ENCODE measurements at places on chromosomes 1 and 21. TPM values are rescaled to one million over a fixed set of nuclear protein-coding genes. Genes with fewer than 3 reads are reported as not detected.
A peak's percentile ranks its signal among the peaks of the same experiment; 100 is the strongest.

- DNase-seq: no peak
These were observed 100.0 kb upstream of the SERTAD4 start for GRCh38 chr1:210132582-210132981.

DNA sequence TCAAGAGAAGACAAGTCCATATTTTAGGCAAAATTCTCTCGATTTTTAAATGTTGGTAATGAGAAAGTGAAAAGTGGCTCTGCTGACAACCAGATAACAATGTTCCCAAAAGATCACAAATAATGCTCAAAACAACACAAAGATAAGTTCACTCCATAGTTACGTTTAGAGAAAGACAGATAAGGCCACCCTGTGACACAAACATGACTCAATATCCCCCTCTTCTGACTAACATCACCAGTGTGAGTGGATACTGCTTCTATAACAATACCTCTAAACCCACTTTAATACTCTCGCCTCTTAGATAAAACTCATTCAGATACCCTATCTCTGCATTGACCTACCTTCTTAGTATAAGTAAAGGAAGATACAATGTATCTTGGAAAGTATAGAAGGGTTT is 51.2 kb upstream of the RGS7 start:
- no peak for DNase-seq

DNA sequence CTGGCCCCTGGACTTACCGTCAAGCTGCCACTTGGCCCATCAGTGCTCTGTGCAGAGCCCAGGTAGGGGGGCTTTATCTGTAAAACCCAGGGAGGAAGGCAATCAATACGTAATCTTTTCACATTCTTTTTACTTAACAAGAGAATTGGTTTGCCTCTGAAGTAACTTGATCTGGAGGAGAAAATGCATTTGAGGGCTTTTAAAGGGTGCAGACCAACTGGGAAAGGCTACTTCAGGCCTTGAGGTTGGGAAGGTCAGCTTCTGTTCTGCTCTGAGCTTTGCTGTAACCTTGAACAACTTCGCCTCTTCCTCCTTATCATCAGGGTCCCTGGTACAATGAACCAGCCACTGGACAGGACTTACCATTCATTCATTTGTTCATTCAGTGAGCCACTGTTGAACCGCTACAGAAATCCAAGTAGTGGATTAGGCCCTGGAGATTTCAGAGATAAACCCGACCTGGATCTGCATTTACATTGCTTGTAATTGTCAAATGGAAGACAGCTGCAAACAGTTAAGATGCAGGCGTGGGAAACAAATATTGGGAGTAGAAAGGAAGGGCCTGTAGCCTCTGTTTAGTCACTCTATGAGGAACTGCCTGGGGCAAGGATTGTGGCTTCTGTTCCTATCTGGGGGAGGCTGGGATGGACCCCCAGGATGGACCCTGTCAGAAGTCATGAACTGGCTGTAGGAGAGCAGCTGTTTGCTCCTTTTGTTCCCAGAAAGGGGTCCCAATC is 90.9 kb downstream of the MAN1C1 start:
- DNase-seq: no peak

DNA sequence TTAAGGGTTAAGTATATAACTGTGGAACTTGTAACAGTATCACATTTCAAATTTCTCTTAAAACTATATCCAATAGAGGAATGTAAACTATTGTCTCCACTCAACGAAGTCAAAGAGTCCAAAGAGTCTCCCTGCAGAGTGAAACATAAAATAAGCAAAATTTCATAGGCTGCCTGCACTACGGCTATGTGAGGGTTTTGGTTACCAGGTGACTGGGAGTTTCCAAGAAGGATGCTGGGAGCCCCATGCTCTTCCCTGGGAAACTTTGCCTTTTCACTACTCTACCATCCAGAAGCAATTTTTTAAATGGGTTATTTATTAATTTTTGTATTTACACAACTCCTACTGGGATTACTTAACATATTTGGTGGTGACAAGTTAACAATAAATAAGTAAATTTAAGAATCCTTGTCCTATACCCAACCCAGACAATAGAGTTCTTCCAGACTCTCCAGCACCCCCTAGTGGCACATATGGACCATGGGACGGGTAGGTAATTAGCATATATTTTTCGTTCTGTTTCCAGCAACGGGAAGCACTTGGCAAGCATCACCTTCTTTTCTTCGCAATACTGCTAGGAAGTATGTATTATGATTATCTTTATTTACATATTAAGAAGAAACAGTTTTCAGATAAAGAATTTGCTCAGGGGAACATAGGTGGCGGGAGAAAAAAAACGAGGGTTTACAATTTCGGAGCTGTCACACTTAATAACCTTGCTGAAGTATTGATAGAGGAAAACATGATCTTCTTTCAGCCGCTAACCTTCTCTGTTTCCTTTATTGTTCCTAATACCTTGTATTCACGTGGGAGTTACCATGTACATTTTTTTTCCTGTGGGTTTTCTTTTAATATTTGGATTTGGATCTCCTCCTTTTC is 3.5 kb downstream of the FMO2 start:
- DNase-seq: peak; percentile 58

DNA sequence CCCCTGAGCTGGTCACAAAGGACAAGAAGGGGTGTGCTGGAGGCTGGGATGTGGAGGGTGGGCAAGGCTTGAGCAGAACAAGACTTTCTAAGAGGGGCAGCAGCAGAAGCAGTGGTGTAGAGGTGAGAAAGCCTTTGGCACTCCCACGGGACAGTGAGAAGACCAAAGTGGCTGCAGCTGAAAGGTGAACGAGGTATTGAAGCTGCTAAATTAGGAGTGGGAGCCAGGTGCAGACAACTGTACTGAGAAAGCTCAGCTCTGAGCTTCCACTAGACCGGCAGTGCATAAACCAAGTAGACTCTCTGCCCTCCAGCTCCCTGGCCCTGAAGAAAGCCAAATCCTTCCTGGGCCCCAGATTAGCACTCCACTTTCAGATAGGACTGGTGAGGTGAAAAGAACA is 93.0 kb downstream of the VWA5B1 start:
- DNase-seq: no peak

DNA sequence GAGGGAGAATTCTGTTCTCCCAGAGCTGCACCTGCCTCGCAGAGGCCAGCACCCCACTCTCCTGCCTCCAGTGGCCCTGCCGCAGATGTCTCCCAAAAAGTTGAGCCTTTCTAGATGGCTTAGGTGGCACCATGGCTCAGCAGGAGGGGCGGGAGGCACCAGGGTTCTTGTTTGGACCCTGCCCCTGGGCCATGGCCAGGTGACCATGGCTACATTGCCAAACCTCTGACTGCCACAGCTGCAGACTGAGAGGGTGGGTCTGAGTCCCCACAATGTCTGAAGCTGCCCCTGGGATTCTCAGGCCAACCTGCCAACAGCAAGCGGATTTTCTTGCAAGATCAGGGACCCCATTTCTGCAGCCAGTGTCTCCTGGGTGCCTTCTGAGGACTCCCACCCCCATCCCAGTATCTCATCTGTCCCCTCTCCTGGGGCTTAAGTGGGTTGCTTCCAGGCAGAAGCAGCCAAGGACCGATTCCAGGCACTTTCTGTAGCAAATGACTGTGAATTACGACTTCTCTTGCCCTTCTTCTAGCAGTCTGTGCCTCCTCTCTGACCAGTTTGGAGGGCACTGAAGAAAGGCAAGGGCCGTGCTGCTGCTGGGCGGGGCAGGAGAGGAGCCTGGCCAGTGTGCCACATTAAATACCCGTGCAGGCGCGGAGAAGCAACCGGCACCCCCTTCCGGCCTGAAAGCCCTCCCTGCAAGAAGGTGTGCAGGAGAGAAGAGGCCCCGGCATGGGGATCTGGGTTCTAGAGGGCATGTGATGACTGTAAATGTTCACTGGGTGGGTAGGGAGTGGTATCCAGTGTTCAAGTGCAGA is 22.5 kb downstream of the SESN2 start:
- no peak for DNase-seq

DNA sequence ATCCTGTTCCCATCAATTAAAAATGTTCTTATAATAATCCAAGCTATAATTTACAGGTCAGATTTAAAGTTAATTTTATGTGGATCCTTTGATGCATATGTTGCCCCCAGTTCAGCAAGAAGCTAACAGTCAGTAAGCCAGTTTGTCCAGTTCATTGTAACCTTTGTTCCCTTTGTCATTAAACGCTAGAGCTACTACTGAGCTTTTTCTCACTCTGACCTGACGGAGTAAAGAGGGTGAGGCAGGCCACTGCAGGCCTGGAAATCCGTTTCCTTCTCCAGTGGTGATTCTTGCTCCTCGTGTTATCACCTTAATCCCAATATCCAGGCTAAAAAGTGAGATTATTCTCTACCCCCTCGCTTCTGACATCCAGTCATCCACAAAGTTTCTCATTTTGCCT is 10.2 kb downstream of the YBX1 start:
- DNase-seq: no peak

DNA sequence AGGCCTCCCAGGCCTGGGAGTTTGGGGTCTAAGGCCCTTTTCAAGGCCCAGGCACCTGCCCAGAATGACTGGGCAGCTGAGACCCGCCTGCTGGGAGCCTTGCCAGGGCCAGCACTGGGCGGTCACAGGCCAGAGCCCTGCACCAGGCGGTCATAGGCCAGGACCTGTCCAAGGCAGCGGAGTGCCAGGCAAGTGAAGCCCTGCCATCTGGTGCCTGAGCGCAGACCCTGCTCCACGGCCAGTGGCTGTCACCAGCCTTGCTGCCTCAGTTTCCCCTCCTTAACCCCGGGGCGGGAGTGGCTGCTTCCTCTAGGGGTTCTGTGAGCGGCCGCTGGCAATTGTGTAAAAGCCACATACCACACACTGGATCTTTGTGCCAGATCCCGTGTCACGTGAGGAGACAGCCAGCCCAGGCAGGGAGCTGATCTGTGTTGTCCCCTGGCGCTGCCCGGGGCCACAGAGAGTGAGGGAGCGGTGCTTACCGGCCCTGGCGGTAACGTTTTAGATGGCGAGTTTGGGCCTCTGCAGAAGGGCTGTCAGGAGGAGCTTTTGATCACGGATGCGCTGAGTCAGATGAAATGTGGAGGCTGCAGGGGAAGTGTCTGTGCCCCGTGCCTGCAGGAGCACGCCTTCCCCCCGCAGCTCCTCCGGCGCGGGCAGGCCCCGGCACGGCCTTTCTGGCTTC is 4.6 kb downstream of the COL18A1 start:
- DNase-seq: no peak

DNA sequence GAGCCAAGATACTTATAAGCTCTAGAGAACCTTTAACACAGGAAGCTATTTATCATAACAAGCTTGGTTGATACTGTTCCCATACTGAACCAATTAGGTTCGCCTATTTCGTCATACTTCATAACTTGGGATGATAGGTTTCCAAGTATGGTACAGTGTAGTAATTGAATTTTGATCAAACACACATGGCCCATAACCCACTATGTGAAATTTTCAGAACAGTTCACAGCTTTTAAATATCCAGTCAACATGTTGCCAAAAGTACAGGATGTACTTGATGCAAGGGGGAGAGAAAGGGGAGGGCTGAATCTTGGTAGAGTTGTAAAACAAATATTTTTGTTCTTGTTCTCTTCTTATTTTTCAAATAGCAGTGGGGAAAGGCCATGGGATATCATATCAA is 86.6 kb downstream of the TM2D1 start:
- DNase-seq: no peak

DNA sequence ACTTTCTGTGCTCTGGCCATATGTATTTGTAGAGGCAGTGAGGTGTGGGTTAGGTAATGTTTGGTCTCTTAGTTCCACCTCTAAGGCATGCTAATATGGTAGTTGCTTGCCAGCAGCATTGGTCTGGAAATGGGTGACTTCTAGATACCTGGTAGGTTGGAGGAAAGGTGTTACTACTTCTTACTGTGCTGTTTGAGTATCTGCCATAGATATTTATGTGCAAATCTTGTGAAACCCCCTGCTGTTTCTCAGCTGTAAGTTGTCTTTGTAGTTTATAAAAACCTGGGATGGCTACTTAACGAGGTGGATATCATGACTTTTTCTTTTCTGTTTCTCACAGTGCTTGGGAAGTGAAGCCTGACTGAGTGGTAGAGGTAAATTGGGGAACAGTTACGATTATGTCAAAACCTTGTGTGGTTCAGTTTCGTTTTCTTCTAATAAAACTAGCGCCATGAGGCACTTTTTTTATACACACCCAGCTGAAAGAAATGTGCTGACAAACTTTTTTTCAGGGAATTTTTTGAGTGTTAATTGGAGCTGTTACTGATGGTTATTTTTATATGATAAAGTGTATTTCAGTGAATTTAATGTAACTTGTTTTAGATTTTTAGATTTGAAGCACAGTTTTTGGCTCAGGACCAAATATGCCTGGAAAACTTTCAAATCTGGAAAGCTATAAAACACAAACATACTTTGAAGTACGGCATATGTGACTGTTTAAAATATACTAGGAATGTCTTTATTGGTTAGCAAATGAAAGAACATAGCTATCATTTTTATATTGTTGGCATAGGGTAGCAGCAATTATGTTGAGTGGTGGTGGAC is 42.1 kb downstream of the CAMSAP2 start:
- DNase-seq: no peak

- DNase-seq: no peak
These were observed 157.8 kb downstream of the KCNT2 start for GRCh38 chr1:196450143-196451095.

The CSF3R gene
- total RNA-seq: 18.9 TPM

The GRIK3 gene
- total RNA-seq: 0.09 TPM

The NUP210L gene
- total RNA-seq: not detected

The UROD gene
- total RNA-seq: 79.4 TPM
